ENCODE measurements at places on chromosomes 12 and 14.

GRCh38 chr12:118603610-118604361, 227.4 kb downstream of the SUDS3 start:
- no peak for DNase-seq

DNA sequence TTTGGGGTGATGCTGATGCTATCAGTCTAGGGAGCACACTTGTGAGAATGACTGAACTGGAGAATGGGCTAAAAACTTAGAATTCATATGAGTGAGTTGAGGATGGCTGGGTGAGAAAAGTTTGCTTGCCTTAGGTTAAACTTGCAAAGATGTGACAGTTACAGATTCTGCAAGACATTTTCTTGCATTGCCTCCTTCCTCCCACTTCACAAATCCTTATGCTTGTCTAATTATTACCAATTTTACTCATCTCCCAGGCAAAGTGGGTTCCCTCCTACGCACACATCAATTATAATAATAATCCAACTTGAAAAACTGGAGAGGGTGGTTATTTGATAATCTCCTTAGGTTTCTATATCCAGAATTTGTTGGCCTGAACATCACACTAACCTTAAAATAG, 50.9 kb downstream of the ATP2B1 start:
- DNase-seq: no peak

DNA sequence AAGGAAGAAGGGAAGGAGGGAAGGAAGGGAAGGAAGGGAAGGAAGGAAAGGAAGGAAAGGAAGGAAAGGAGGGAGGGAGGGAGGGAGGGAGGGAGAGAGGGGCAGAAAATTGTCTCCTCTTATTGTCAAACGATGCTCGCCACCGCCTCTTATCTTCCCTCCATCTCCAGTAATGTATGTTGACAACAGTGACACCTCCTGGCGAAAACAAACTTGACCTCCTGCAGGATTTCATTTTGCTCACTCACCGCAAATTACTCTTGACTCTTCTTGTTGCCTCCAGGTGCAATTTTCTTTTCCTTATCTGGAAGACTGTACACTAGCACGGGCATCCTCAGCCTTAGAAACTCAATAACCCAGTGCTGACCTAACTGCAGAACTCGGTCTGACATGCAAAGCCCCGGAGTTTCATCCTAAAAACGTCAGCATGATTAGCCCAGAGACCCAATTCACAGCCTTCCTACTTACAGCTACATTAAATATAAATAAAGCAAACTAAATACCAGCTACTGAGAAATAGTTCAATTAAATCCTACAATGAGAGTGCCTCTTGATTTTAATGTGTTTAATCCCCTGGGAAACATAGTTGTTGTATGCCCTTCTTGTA, 512.4 kb upstream of the TMPO start:
- DNase-seq: no peak

- DNase-seq: no peak
Observed at GRCh38 chr12:51012570-51013236, 13.5 kb downstream of the SLC11A2 start.

DNA sequence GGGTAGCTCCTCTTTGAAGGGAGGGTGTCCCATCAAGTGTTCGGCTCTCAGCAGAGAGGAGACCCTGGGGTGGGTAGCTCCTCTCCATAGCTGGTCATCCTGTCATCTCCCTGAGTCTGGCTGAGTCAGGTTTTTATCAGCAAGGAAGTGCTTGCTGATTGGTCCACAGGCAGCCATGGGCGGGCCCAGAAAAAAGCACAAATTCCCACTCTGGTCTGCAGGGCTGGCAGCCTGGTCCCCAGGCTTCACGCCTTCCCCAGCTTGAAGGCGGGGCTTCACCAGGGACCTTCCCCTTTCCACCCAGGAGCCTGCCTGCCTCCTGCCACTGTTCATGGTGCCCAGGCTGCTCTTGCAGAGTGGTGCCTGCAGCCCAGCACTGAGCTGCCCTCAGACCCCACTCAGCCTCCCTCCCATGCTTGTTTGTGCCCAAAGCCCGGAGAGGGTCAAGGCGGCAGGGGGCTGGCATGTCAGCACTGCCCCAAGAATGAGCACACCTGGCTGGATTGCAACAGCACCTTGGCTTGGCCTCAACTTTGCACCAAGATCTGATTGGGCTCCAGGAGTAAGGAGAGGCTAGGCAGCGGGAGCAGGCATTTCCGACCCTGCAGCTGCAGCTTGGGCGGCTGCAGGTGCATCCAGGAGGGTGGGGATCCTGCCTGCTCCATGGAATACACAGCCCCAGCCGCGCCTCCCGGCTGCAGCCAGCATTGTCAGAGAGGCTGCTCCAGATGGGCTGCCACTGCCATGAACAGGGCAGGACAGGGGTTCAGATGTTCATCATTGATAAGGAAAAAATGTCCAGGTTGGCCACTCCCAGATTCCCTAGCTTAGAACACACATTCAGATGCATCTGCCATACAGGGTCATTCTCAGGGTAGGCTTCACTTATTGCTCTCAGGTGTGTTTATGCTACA, 22.0 kb upstream of the WDR89 start:
- DNase-seq: no peak

GRCh38 chr12:39780913-39781446, 161.4 kb upstream of the ABCD2 start:
- DNase-seq: no peak

- DNase-seq: no peak
Observed at GRCh38 chr14:103002578-103003350, 54.6 kb downstream of the CDC42BPB start.

DNA sequence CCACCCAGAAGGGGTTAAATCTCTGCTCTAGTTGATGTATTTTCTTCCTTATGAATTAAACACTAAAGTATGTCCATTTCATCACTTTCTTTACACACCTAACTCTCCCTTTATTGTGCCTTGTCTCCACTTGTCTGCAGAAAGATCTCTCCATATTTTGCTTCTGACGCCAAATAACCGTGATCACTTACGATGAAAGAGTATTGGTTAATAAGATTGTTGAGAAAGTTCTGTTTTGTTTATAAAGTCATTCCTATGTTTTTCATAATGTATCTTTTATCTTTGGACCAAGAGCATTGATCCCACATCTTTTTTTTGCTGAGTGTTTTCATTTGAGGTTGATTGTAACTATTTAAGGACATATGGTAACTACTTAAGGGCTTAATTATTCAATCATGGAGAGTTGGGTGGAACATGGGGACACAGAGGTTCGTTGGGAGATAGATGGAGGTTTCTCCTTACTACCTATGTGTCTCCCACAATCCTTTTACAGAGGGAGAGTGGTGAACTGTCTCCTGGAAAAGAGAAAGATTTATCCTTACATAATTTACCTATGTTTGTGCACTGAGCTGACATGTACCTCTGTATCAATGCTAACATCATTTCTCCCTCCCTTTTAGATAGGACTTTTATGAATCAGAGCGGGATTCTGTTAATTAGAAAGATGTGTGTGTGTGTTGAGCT, 120.7 kb upstream of the SLC38A2 start:
- DNase-seq: no peak

- no peak for DNase-seq
Observed at GRCh38 chr14:32738206-32738871, 200.3 kb upstream of the NPAS3 start.

- DNase-seq: no peak
Observed at GRCh38 chr14:105196265-105196960, 15.3 kb upstream of the NUDT14 start.

- DNase-seq: no peak
Observed at GRCh38 chr12:59780605-59781135, 184.8 kb downstream of the SLC16A7 start.

GRCh38 chr14:73862480-73862879, 10.8 kb downstream of the PTGR2 start:
- DNase-seq: no peak

DNA sequence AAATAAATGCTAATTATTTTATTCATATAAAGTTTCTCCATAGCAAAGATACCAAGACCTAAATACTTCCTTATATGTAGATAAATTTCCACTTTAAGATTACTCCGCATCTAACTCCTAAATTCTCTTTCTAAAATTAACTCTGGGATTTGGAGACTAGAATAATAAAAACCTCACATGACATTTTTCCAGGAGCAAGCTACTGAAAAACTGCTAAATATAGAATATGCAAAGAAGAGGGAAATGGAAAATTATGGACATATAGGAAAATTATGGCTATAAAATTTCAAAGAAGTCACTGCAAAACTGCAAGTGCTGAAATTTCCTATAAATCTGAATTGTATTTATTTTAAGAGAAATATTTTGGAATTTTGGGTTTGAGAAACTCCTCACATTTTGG, 186.2 kb downstream of the DUSP6 start:
- no peak for DNase-seq

- DNase-seq: no peak
Observed at GRCh38 chr12:110286623-110287022, 5.6 kb downstream of the ATP2A2 start.

- no peak for DNase-seq
Observed at GRCh38 chr12:79690638-79691510, at the start of gene PAWR. Gene PAWR, minus strand, starts transcription at chr12:79690964. Its CDS starts 720 bp downstream, at chr12:79690244.

DNA sequence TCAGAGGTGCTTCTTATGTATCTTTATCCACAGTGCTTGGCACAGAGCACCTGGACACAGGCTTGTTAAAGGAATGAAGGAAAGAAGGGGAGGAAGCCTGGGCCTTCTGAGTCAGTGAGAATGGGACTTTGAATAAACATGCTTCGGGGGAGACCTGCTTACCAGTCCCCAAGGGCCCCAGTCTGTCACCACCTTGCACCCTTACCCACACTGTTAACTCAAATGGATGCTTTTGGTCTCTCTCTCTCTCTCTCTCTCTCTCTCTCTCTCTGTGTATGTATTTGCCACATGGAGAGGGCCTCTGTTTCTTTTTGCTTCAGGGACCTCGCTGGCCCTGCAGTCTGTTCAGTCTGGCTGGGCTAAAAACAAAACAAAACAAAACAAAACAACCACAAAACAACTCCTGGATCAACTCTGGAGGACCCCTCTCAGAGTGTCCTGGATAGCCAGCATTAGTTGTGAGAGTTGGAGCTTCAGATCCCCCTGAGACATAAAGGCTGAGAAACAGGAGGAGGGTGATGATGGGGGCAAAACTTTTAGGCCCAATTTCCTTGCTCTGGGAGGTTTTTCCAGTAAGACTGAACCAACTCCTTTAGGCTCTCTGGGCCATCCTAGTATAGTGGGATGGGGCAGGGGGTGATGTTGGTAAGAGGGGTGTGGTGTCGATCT, 1.9 kb downstream of the KIF5A start:
- no peak for DNase-seq

- no peak for DNase-seq
Observed at GRCh38 chr12:89856431-89856830, 147.8 kb upstream of the ATP2B1 start.

DNA sequence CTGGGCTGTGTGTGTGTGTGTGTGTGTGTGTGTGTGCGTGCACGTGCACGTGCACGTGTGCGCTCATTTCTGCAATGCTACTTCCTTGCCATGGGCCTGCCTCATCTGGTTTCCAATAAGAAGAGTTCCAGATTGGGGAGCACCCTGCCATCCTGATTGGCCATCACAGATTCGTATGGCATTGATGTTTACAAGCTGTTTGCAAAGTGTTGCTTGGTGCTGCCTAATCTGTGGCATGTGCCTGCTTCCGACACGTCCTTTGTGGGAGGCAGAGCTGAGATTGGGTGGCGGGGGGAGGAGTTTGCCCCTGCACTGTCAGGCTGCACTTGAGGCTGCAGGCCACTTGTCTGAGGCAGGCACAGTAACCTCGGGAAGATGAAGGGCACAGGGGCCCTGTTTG, 39.2 kb downstream of the SAMD4A start:
- no peak for DNase-seq

- no peak for DNase-seq
Observed at GRCh38 chr14:56490379-56490778, 89.2 kb upstream of the TMEM260 start.

DNA sequence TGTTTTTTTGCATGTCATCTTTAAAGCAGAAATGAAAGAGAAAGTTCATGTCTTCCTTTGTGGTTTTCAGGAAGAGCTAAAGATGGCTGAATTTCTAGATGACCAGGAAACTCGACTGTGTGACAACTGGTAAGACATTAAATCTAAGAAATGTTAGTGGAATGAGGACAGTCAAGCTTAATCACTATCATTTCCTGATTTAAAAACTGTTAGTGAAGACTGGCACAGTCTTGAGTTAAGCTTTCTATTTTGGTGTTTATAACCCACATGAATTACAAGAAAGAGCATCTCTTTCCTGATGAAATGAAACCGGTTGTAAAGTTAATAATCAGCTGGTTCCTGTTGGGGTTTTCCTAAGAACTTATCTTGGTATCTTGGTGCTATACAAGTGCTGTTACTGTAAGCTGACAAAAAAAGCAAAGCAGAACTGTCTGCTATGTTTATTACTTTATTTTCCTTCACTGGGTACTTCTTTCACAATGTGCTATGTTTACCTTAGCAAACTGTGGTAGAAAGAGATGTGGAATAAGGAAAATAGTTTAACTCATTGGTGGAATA, 5.2 kb downstream of the TRAFD1 start:
- DNase-seq: no peak

GRCh38 chr14:65210822-65211182, 108.5 kb upstream of the MAX start:
- DNase-seq: no peak

DNA sequence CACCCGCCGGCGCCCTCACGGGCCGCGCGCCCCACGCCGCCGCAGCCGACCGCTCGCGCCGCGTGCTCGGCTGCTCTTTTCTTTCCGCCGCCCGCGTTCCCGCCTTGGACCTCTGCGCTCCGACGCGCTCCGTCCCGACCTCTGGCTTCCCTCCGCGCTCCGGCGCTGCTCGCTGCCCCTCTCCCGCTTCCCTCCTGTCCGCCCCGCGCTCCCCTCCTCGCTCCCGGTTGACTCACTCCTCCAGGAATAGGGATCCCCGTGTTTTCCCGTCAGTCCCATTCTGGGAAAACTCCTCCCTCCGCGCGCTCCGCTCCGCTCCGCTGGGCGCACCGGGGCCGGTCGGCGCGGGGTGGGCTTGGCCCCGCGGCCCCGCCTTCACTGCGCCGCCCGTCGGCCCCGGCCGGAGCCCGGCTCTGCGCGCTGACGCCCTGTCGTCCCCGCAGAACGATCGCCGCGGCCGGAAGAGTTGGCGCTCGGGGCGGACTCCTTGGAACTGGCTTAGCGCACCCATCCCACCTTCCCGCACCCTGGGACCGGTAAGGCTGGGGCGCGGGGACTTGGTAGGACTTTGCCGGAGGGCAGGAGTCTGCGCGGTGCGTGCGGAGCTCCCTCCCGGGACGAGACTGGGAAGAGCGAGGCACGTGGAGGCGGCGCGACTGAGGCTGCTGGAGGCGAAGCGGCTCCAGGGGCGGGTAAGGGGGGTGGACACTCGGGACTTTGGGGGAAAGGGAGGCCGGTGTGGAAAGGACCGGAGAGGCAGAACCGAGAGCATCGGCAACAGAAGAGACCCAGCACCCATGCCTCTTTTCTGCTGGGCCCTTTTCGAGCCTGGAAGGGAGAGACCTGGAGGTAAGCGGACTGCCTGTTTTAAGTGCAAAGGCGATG, 550 bp downstream of the TEAD4 start:
- no peak for DNase-seq
